Activated CD4-positive, alpha-beta T cell treated with anti-CD3 and anti-CD28 coated beads, Interleukin-2, amount 50 U/mL, for 24 hours (primary cell): ENCODE measurements at places on chromosomes 5 and 9.
A peak's percentile ranks its signal among the peaks of the same experiment; 100 is the strongest.

- DNase-seq: no peak
These were observed 793 bp downstream of the AGPAT2 start for GRCh38 chr9:136686534-136686793.

DNA sequence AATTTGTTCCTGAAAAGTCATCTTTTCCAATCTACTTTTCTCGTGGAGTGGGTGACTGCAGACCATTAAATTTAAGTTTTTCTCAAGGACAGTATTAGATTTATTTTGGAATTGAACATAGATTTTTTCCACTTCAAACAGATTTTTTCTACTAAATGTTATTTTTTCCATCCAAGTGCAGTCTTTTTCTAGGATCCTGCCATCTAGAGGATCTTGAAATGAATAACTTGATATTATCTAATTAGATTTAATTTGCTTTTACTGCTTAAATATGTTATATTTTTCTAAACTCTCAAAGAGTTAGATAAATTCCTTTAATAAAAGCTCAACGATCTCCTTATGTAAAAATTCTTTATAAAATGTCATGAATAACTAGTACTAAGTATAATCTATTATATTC is 136.9 kb upstream of the PRR16 start:
- DNase-seq: no peak

- DNase-seq: no peak
These were observed 372.9 kb downstream of the OSTF1 start for GRCh38 chr9:75461183-75461582.

- no peak for DNase-seq
These were observed 56.6 kb upstream of the MOCS2 start for GRCh38 chr5:53166183-53166495.

GRCh38 chr9:36158917-36159316 is 10.3 kb upstream of the CCIN start:
- DNase-seq: no peak

DNA sequence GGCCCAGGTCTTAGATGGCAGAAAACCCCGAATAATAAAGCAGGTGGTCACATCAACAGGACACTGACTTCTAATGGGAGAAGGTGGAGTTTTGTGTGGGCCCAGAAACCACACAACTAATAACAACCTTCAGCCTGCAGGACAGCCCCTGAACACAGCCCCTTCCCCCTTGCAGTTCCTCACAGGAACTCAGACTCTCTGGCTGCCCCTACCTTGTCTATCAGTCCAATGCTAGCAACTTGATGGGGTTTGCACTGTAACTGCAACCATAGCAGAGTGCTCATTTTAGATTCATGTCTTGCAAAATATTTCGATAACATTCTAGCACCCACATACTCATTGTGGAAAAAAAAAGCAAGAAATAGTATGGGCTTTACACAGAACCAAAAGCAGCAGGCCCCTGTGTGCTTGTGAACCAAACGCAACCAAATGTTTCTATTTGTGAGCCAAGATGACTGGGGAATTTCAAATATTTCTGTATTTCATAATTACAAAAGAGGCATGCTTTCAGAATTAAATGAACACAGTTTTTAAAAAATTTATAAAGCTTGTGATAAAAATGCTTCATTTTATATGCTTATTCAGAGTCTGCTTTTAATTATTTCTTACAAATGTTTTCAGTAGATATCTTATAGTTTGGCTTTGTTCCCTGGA is 62.7 kb upstream of the PDE4D start:
- no peak for DNase-seq

DNA sequence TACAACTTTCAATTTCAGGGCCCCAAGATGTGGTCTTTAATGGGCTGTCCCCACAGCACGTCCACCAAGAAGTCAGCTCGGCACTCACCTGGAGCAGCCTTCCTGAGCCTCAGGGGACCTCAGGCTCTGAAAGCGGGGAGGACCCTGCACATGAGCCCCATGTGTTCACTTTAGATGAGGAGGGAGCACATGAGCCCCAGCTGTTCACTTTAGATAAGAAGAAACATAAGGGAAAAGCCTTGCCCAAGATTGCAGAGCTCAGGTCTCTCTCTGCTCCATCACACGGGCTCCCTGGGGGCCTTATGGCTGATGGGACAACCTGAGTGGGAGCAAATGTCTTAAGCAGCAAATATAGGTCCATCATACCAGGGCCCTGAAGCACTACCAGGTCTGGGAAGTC is 56.4 kb downstream of the NIPSNAP3B start:
- DNase-seq: no peak

DNA sequence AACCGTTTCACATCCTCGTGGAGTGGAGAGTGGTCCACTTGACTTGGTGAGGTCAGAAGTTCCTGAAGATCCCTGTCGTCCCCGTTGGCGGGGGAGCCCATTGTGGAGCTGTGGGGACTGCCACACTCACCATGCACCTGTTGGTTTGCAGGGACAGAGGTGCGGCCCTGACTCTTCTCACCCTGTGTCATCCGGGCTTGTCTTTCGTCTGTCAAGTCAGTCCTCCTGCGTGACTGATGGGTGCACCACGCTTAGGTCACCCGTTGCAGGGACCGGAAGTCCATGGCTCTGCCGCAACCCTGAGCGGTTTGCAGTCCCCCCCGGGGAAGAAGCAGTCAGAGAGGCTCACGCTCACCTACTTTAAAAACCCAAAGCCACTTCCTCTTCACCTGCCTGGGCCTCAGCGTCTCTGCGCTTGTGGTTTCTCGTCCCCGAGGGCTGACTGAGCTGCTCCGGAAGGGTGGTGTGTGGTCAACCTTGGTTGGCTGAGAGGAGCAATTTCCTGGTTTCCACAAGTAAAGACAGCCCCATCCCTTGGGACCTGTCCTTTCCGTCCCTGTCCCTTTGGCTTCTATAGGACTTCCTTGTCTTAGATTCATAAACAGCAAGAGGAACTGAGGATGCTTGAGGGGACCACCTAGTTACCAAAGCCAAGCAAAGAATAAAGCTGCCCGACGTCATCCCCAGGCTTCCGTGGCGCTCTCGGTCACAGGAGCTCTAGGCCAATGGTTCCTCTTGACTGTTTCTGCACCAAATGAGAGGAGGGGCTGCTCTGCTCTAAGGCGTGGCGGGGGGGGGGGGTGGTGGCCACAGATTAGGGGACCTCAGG is 53.2 kb downstream of the USP20 start:
- peak; percentile 67 for DNase-seq

DNA sequence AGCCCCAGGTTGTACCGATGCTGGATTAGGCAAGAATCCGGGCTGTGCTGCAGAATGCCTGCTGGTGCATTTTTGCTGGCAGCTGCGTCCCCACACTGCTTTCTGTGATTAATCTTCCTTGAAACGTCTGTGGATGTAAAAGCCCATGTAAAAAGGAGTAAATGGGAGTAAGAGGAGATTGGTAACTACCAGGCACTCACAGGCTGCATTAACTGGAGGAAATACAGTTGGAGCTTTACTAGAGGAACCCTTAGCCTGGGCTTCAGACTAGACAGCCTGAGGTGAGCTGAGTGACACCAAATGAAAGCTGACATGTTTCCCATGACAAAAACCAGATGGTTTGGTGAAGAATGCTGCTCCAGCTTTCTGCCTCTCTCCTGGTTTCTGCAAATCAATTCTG is 190.4 kb upstream of the GAS1 start:
- DNase-seq: no peak

- no peak for DNase-seq
These were observed 71.6 kb downstream of the SETX start for GRCh38 chr9:132283165-132283564.

GRCh38 chr5:113320273-113320780 is 114.5 kb downstream of the TSSK1B start:
- no peak for DNase-seq
